ENCODE measurements at places on chromosomes 1 and 21.
A peak's percentile ranks its signal among the peaks of the same experiment; 100 is the strongest.

DNA sequence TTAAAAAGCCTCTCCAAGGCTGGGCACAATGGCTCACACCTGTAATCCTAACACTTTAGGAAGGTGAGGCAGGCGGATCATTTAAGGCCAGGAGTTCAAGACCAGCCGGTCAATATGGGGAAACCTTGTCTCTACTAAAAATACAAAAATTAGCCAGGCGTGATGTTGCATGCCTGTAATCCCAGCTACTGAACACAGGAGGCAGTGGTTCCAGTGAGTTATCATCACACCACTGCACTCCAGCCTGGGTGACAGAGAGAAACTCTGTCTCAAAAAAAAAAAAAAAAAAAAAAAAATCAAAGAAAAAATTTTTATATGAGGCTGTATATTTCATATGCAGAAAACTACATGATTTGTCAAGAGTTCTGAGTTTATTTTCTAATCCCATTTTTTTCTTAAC is 1107.1 kb upstream of the TMPRSS15 start:
- DNase-seq = no peak

DNA sequence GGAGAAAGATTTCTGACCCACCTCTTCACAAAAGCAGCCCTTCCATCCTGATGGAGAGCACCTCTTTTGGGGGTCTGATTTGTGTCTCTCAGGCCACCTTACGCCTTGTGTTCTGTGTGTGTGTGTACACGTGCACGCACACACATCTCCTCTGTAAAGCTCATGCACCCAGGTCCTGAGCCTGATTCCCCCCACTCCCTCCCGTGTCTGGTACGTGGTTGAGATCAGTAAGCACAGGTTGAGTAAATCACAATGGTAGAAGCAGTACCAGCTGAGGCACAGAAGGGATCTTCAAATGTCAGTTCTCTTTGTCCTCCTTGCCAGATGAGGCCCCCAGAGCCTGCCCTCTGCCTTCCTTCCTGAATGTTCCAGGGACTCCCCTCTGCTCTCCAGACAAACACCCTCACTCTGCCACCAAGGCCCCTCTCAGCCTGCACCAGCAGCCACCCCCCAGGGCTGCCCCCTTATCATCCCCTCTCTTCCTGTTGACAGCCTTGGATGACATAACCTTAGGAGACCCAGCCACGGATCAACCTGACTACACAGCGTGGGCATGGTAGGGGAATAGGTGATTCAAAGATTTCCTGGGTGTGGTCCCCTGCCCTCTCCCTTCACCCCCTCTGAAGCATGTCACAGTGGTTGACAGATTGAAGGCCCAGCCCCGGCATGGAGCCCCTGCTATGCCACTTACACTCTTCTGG is 112.8 kb downstream of the HIVEP3 start:
- DNase-seq = peak; percentile 6

- peak; percentile 78 for DNase-seq
Observed at GRCh38 chr1:9835758-9836631, 12.2 kb upstream of the CLSTN1 start.

GRCh38 chr1:248758352-248758751 is 2.8 kb upstream of the LYPD8 start:
- no peak for DNase-seq

DNA sequence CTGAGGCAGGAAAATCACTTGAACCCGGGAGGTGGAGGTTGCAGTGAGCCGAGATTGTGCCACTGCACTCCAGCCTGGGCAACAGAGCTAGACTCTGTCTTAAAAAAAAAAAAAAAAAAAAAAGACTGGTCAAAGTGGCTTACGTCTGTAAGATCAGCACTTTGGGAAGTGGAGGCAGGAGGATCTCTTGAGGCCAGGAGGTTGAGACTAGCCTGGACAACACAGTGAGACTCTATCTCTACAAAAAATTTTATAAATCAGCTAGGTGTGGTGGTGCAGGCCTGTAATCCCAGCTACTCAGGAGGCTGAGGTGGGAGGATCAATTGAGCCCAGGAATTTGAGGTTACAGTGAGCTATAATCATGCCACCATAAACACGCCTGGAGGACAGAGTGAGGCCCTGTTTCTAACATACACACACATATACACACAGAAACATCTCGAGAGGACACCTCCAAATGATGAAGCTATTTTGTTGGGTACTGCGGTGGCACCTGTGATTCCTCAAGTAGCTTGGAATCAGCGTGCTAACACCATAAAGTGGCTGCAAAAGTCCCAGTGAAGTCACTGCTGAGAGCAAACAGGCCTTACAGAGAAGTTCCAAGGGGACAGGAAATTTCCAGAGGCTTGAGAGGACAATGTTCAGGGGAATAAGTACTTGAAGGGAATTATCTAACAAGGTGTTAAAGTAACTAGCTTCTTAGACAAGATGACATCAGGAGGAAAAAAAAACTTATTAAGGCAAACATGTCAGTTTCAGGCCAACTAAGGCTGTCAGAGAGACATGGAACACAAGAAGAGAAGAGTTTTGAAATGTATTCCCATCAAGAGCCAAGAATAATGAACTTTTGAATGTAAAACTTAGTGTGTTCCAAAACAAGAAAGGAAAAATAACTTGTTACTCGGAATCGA is 1.3 kb downstream of the NADK start:
- DNase-seq = no peak

DNA sequence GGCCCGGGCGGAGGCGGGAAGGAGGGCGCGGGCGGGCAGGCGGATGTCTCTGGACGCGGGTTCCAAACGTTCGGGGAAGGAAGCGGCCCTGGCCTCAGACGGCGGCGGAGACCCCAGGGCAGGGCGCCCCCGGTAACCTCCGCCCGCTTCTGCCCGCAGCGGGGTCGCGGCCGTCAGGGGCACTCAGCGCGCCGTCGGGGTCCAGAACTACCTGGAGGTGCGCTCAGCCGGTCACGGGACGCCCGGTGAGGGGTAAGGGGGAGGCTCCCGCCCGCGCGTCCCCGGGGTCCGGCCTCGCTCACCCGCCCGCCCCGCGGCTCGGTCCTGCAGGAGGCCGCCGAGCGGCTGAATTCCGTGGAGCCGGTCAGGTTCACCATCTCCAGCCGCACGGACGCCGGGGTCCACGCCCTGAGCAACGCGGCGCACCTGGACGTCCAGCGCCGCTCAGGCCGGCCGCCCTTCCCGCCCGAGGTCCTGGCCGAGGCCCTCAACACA is 406 bp downstream of the PUSL1 start:
- no peak for DNase-seq

GRCh38 chr1:207015791-207016190 is 16.8 kb downstream of the C1orf116 start:
- no peak for DNase-seq

DNA sequence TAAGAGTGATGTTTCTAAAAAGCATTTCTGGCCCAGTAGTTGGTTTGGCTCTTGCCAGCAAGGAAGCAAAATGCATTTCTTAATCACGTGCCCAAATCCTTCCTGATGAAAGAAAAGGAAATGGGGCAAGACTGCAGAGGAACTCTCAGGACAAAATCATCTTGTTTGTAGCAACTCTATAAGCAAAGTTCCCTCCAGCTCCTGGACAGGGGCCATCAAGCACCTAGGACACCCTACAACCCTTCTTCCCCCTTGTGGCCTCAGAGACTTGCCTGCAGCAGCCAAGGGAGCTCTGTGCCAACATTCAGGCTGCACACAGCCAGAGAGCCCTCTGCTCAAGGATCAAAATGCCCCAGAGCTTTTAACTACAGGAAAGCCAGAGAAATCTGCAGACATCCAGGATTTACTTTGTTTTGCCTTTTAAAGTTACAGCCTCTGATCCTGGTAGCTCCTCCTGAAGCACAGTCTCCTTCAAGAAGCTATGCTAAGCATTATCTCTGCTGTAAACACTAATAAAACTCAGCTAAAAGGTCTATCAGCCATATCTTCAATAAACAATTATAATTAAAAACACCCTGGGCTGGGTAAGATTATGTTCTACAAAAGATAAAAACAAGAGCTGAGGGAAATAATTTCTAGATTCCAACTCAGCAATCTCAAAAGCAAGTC is 105.0 kb downstream of the KIAA0319L start:
- DNase-seq = peak; percentile 50
